ENCODE measurements at places on chromosomes 3 and 15. TPM values are rescaled to one million over a fixed set of nuclear protein-coding genes. Genes with fewer than 3 reads are reported as not detected.

Gene ZPLD1
- total RNA-seq: 0.78 TPM

Gene CCR9
- not detected for total RNA-seq

Gene MEX3B
- total RNA-seq: 1.5 TPM

Gene ST6GAL1
- total RNA-seq: 90.4 TPM

DNA sequence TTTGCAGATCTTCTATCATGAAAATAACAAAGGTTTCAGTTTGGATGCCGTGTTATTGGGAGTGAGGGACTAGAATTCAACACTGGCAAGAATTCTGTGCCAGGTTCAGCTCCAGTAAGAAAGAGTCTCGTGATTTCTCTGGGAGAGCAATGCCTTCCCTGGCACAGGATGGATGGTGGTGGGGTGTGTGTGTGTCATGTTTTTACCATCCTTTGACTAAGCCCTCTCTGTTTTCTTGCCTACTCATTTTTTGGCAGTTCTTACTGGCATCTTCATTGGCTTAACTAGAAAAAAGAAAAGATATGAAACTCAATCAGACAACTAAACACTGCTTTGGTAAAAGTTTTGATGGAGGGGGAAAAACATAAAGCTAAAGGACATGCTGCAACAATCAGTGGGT, 86.6 kb downstream of the FMN1 start:
- H3K27me3 ChIP-seq: no peaks in the 10 kb centered on the region
- no peak overlapping the region for H3K4me3 ChIP-seq
- H3K36me3 ChIP-seq: no peaks in the 10 kb centered on the region
- H3K4me1 ChIP-seq: no peaks in the 10 kb centered on the region

- H3K4me1 ChIP-seq: peaks cover 24% of the 10 kb centered on the region
- no peaks in the 10 kb centered on the region for H3K36me3 ChIP-seq
- peak overlapping the region; percentile 97 for H3K27ac ChIP-seq
- no peaks in the 10 kb centered on the region for H3K27me3 ChIP-seq
- peak overlapping the region; percentile 47 for H3K4me3 ChIP-seq
These were observed 999 bp downstream of the ZNF280D start for GRCh38 chr15:56732135-56732885.

DNA sequence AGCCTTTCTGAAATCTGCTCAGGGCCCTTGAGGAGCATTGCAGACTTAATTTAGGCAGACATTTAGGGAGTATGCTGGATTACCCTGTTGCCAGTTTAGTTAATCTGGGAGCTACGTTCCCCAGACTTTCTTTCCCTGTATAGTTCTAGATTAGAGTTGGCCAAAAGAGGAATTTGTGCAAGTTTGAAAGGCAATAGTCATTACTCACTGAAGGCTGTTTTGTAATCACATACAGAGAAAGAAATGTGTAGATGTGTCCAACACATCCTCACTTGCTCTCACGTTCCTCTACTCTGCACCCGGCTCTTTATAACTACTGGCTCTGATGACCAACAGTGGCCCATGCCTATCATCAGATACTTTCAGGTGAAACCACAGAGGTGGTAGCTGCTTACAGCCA, 24.2 kb downstream of the MASP1 start:
- no peak overlapping the region for H3K27ac ChIP-seq
- H3K4me3 ChIP-seq: no peak overlapping the region
- DNase-seq: no peak
- H3K36me3 ChIP-seq: no peaks in the 10 kb centered on the region
- H3K27me3 ChIP-seq: no peaks in the 10 kb centered on the region
- H3K4me1 ChIP-seq: no peaks in the 10 kb centered on the region

- no peak overlapping the region for H3K4me3 ChIP-seq
- no peaks in the 10 kb centered on the region for H3K4me1 ChIP-seq
- no peaks in the 10 kb centered on the region for H3K36me3 ChIP-seq
These were observed 127.7 kb upstream of the EPHA3 start for GRCh38 chr3:88979760-88980159.

DNA sequence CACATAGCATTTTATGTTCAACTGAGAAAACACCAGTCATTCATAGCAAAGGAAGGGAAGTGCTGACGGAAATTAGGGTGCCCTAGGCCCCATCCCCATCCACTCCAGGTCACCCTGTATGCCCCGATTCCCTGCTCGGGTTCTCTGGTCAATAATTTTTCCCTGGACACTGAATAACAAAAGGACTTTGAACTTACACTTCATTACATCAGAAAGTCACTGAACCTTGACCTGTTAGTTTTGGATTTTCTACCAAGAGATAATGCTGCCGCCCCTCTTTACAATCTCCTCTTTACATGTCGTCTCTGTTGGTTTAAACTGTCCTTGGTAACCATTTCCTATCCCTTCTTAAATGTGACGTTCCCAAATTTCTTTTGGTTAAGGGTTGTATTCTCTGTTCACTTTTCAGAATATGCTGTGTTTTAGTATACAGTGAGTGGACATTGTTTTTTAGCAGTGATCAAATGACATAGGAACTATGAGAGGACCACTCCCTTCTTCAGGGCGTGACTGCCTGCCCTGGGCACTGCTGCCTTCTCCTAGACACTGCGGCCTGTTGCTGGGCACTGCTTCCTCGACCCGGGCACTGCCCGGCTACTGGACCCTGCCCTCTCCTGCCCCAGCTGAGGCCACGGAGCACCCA, 13.6 kb upstream of the AHSG start:
- DNase-seq: no peak
- H3K4me3 ChIP-seq: no peak overlapping the region
- H3K27me3 ChIP-seq: no peaks in the 10 kb centered on the region
- no peak overlapping the region for H3K27ac ChIP-seq
- H3K4me1 ChIP-seq: peaks cover 3% of the 10 kb centered on the region

GRCh38 chr3:19652336-19652735, 281.7 kb downstream of the EFHB start:
- no peaks in the 10 kb centered on the region for H3K27me3 ChIP-seq
- H3K4me1 ChIP-seq: no peaks in the 10 kb centered on the region
- DNase-seq: no peak
- H3K27ac ChIP-seq: no peak overlapping the region

GRCh38 chr15:101447168-101447533, 42.4 kb downstream of the PCSK6 start:
- H3K27me3 ChIP-seq: no peaks in the 10 kb centered on the region
- no peaks in the 10 kb centered on the region for H3K36me3 ChIP-seq
- no peak overlapping the region for H3K27ac ChIP-seq
- no peak overlapping the region for H3K4me3 ChIP-seq
- no peak for DNase-seq
- no peaks in the 10 kb centered on the region for H3K4me1 ChIP-seq

DNA sequence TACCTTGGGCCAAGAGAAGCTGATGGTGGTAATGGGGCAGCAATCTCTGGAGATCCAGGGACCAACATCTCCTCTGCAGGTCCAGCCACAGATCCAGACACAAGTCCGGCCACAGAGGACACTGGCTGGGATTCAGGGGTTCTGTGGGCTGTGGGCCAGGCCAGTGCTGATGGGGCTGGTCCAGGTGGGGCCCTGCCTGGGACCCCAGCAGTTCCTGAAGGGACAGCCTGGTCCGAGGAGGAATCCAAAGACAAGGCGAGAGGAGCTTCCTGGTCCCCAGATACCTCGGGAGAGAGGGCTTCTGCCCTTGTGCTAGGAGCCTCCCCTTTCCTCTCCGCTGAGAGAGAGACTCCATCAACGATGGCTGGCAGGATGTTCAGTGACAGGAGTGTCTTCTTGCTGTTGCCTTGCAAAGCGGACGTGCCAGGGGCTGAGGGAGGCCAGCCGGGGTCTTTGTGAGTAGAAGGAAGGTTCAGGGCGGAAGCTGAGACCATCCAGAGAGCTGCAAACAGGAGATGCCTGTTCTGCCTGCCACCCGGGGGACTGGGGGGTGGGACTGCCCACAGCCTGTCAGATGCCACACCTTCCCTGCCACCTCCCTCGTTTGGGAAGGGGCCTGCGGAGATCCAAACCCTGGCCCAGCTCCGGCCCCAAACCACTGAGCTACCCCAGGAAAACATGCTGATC, 24.5 kb upstream of the GOLGA6C start:
- no peak for DNase-seq
- no peaks in the 10 kb centered on the region for H3K36me3 ChIP-seq
- H3K27me3 ChIP-seq: no peaks in the 10 kb centered on the region
- H3K4me1 ChIP-seq: no peaks in the 10 kb centered on the region
- H3K27ac ChIP-seq: no peak overlapping the region

GRCh38 chr15:62894322-62895085, 148.0 kb upstream of the TPM1 start:
- no peak overlapping the region for H3K4me3 ChIP-seq
- DNase-seq: no peak
- no peak overlapping the region for H3K27ac ChIP-seq
- H3K27me3 ChIP-seq: no peaks in the 10 kb centered on the region
- no peaks in the 10 kb centered on the region for H3K4me1 ChIP-seq
- no peaks in the 10 kb centered on the region for H3K36me3 ChIP-seq

- no peak for DNase-seq
- H3K4me1 ChIP-seq: no peaks in the 10 kb centered on the region
- H3K36me3 ChIP-seq: no peaks in the 10 kb centered on the region
- H3K27me3 ChIP-seq: no peaks in the 10 kb centered on the region
These were observed 54.5 kb downstream of the NEK11 start for GRCh38 chr3:131081224-131081623.

GRCh38 chr3:46406788-46407611, at the start of the genes CCR5AS and CCRL2:
CCR5AS (minus strand) TSS chr3:46407066.
CCRL2 (plus strand) TSS chr3:46407259; CDS start chr3:46408080, 821 bp downstream.
- no peak within 1 kb of the TSS for H3K4me3 ChIP-seq
- DNase-seq: no peak
- H3K27ac ChIP-seq: peak within 1 kb of the TSS; percentile 38
- peaks cover 29% of the 10 kb centered on the region for H3K4me1 ChIP-seq
- H3K27me3 ChIP-seq: no peaks in the 10 kb centered on the region
- H3K36me3 ChIP-seq: no peaks in the 10 kb centered on the region

- H3K27ac ChIP-seq: peak overlapping the region; percentile 58
- no peak for DNase-seq
These were observed 393.3 kb upstream of the WNT5A start for GRCh38 chr3:55880357-55880756.

DNA sequence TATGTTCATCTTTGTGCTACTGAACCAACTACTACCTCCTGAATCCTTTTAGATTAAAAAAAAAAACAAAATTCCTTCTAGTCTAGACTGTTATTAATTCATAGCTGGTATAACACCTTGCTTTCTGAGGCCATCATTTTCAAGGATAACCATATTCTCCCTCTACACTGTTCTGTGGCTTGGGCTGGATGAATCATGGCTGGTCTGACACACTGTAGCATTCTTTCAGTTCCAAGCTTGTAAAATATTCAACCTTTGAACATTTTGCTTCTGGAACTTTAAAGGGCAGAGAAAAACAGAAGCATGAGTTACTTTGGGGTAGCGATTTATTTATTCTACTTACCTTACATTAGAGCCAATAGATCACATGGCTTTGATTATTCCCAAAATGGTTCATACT, 7.6 kb downstream of the HSPBAP1 start:
- H3K27ac ChIP-seq: no peak overlapping the region
- H3K36me3 ChIP-seq: no peaks in the 10 kb centered on the region
- H3K4me1 ChIP-seq: peaks cover 2% of the 10 kb centered on the region
- H3K27me3 ChIP-seq: no peaks in the 10 kb centered on the region
- no peak overlapping the region for H3K4me3 ChIP-seq

GRCh38 chr15:69014454-69014853, at the start of gene NOX5:
NOX5 (plus strand) TSS chr15:69014695; CDS start chr15:69014736, 41 bp downstream.
- H3K36me3 ChIP-seq: no peaks in the 10 kb centered on the region
- no peak for DNase-seq
- no peaks in the 10 kb centered on the region for H3K27me3 ChIP-seq
- no peak within 1 kb of the TSS for H3K27ac ChIP-seq

DNA sequence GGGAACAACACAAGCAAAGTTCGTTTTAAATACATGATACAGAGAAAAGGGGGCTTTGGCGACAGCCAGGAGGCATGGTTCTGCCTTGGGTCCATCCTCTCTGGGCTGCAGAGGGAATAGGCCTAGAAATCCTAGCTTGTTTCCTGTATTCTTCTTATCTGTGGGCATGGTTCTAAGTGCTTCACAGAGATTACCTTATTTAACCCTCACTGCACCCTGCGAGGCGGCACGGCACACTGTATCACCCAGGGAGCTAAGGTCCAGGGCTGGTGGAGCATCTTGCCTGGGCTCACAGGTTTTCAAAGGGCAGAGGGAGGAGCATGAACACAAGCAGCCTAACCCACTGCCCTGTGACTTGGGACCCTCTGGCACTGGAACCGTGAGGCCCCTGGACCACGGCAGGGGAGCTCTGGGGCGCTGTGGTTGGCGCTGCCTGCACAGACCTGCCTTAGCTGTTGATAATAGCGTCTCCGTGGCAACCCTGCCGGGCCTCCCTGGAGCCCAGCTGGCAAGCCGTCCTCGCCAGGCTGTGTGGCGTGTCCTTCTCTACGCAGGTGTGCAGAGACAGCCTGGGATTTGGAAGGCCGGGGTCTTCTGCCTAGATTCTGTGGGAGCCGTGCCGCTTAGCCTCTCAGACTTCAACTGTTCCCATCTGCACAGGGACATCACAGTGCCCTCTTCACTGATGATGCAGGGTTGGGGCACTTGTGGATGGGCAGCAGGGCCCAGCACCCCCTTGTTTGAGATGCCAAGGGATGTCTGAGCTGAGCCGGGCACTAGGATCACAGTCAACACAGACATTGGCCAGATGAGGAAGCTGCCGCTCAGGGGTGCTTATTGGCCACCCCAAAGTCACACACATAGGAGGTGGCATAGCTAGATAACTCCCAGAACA, 154.6 kb upstream of the TLE3 start:
- H3K4me1 ChIP-seq: no peaks in the 10 kb centered on the region
- DNase-seq: no peak
- no peaks in the 10 kb centered on the region for H3K36me3 ChIP-seq
- H3K27ac ChIP-seq: no peak overlapping the region

Data from thyroid gland (tissue), 4 donors.